Activated naive CD8-positive, alpha-beta T cell treated with anti-CD3 and anti-CD28 coated beads, Interleukin-2, amount 50 U/mL, for 16 hours (primary cell): ENCODE measurements at places on chromosomes 2 and 18.

DNA sequence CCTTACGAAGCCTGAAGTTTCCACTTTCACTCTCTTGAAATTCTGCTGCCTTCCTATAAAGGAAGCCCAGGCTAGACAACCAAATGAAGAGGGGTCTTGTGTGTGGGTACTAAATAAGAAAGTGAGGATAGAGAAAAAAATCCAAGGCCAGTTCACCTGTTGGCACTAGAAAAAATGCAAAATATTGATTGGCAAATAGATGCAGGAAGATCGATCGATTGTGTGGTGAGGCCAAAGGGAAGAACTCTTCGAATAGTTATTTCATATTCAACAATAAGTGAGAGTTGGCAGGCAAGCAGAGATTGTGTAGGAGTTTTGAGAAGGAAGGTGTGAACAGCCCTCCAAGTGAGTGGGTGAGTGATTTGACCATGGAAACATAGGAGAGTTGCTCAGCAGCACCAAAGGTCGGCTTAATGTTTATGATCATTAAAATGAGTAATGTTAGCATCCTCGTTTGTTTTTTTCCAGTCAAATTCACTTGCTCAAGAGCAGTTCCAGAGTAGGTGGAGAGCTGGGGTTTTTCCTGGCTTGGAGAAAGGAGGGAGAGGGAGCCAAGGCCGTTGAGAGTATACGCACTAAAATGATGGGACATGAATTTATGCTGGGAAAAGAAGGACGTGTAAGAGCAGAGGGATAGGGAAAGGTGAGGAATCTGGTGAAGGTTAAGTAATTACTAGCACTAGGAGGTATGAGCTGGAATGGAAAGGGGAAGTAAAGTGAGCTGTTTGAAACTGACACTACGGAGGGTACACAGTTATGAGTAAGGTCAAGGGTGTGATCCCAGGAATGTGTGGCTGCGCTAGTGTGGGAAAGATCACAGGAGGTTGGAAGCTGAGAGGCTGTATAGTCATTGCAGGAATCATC is 1.1 kb upstream of the NAPG start:
- DNase-seq: no peak

GRCh38 chr18:76565238-76566173 is 70.5 kb upstream of the ZNF516 start:
- no peak for DNase-seq

- no peak for DNase-seq
Measured at GRCh38 chr2:9538000-9538507, 17.6 kb downstream of the ADAM17 start.

DNA sequence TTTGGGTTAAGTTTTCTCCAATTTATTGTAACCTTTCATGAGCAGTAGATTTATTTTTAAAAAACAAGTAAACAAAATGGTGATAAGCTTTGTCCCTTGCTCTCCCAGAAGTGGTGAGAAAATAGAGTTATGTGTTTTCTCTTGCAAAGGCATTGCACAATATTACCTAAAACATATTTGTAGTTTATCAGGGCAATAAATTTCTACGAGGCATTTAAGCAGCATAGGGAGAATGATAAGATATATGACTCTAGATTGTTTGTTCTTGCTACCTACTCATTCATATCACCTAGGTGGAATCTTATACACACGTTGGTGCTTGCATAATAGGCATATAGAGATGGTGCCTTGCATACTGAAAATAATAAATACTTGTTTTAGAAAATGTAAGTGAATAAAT is 201.7 kb downstream of the MYO1B start:
- DNase-seq: no peak

DNA sequence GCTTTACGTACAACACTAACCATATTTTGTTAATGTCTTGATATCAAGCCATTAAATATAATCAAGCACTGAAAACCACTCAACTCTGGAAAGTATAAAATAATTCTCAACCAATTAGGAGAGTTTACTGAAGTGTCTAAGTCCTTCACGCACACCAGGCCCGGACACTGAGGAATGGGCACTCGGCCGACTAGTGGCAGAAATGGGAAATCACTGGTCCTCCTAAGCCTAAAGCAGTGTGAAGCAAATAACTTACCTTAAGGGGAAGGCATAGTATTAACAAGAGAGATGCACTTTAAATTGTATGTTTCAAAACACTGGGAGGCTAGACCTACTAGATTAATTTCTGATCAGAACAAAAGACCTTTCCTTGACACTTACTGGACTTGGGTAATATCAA is 45.7 kb downstream of the FAM210A start:
- no peak for DNase-seq
